ENCODE measurements at places on chromosomes 7 and 10.

GRCh38 chr10:74171625-74172024 is 20.6 kb downstream of the ADK start:
- DNase-seq = no peak

- no peak for DNase-seq
Measured at GRCh38 chr10:83539528-83540308, 599.6 kb upstream of the GHITM start.

DNA sequence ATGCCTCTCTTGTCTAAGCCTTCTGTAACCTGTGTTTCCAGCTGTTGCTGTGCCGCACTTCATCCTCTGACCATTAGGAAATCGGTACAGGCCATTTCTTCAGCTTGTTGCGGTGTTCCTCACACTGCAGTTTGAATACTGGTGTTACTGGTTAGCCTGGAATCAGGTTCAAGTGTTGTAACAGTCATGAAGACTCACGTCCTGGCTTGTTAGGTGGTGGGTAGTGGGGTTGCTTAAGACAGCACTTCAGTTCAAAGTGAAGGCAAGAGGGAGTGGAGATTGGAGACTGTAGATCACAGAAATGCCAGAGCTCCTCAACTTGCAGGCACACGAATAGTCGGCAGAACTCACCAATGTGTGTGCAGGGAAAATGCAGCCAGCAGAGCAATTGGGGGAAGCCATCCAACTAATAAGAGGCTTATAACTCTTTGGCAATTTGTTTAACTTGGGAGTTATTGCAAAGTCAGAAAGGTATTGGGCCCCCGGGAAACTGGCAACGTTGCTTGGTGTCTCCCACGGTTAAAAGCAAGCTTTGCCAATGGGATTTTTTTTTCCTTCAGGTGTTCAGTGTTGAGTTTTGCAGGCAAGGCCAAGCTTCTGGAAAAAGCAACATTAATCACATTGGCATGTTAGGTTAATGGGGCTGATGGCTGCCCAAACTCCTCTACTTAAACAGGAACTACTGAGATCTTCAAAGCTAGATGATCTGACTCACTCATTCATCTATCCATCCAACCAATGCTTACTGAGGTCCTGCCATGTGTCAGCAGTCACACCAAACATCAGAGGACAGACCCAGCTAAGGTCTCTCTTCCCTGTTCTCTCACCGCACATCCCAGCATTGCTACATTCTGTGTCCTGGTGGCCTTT is 380.9 kb downstream of the GATA3 start:
- no peak for DNase-seq

GRCh38 chr10:111705021-111705420 is 478.5 kb downstream of the GPAM start:
- DNase-seq = no peak

- DNase-seq = no peak
Measured at GRCh38 chr10:116845823-116846222, 3.5 kb upstream of the ENO4 start.

- no peak for DNase-seq
Measured at GRCh38 chr7:16657656-16658279, 11.8 kb downstream of the BZW2 start.

- DNase-seq = no peak
Measured at GRCh38 chr10:118308664-118309063, 33.5 kb downstream of the FAM204A start.

GRCh38 chr10:86849181-86849894 is 92.9 kb downstream of the BMPR1A start:
- DNase-seq = no peak

DNA sequence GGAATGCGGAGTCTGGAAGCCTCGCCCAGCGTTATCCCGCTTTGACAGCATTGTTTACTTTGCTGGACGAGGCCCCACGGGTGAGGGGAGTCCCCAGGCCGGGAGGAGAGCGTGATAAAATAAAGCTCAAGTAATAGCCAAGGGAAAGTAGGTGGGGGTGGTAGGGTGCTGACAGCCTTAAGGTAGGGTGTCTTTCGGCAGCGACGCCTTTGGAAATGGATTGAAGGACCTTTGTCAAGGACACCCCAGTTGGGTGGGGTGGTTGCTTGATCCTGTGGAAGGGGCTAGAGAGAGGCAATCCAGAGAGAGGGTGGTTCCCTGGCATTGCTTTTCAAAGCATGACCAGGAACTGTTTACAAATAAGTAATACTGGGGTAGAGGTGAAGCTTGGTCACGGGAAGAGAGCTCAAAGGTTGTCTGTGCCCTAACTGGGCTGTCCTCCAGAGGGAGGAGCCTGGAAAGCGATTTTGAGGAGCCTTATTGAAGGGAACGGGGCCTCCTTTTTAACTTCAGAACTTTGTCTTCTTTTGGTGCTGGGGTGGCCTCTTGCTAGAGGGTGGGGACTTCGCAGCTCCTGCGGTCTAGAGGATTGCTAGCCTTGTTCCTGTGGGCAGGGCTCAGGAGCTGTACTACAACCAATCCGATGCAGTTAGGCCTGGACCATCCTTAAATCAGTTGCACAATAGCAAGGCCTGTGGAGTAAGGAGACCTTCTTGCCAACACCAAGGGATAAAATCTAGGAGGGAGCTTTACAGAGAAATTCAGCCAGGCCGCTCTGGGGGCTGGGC is 1.3 kb downstream of the EIF4EBP2 start:
- no peak for DNase-seq

DNA sequence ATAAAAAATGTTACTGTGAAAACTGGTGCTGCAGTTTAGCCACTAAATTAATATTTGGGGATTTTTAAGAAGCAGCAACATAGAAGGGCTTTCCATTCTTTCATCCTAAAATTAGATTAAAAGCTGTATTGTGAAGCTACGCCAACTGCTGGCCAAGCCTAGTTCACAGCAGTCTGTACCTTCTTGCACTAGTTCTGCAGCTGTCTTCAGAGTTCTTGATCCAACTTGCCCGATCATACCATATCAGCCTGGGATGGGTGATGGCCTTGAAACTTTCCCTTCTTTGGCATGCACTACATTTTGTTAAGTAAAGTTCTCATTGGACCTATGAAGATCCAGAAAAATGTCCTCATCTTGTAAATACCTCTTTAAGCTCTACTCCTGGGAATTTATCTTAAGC is 20.3 kb upstream of the PANK1 start:
- no peak for DNase-seq

DNA sequence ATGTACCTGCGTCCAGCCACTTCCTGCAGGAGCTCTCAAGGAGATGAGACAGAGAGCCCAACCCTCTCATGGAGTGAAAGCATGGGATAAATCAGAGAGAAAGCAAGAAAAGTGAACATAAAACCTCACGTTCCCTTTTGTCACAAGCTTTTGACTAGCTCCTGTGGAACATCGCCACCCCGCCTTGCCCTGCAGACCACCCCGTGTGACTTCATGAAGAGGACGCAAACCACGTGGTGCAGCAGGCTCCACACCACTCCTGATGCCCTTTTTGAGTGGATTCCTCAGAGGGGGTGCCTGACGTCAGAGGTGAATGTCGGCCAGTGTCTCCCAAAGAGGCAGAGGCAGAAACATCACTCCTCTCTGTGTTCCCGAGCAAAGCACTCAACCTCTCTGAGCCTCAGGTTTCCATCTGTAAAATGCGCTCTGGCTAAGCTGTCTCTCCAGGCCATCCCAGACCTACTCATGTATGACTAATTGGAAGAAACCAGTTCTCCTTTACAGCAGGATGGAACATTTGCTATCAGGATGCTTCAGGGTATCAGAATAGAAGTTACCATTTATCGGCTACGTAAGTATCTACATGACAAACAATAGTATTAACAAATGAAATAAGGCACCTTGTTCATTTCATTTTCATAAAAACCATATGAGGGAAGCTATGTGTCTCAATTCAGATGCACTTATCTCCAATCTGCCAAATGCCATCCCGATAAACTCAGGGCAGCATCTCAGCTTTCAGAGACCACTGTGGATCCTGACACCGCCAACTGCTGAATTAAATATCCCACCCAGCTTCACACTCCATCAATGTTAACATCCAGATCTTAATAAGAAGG is 5.3 kb downstream of the ZNF488 start:
- no peak for DNase-seq

DNA sequence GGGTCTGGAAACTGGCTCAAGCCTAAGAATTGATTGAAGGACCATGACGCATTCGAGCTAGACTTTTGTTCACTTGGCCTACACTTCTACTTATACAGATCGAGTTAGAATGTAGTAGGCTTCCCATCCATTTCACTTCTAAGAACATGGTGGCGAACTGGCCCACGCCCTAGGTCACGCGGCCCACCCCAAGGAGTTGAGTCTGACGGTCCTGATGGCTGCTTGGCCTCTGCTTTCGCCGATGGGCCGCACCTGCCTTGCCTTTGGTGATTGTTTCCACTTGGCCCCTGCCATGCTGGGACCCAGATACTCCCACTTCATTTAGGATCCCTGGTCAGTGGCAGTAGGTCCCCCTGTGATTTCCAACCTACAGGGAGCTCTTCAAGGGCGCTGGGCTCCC is 153.6 kb downstream of the PRKAG2 start:
- DNase-seq = no peak

DNA sequence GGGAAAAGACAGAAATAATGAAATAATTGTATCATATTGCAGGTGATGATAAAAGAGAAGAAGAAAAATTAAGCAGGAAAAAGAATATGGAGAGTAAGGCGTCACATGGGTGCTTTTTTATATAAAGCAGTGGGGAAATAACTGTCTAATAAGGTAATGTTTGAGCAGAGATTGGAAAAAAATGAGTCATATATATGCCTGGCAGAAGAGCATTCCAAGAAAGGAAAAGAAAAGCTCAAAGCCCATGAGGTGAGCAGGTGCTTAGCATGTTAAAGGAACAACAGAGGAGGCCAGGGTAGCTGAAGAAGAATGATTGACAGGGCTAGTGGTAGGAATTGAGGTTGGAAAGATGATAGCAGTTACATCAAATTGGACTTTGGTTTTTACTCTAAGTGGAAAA is 739.5 kb downstream of the SORCS1 start:
- no peak for DNase-seq

DNA sequence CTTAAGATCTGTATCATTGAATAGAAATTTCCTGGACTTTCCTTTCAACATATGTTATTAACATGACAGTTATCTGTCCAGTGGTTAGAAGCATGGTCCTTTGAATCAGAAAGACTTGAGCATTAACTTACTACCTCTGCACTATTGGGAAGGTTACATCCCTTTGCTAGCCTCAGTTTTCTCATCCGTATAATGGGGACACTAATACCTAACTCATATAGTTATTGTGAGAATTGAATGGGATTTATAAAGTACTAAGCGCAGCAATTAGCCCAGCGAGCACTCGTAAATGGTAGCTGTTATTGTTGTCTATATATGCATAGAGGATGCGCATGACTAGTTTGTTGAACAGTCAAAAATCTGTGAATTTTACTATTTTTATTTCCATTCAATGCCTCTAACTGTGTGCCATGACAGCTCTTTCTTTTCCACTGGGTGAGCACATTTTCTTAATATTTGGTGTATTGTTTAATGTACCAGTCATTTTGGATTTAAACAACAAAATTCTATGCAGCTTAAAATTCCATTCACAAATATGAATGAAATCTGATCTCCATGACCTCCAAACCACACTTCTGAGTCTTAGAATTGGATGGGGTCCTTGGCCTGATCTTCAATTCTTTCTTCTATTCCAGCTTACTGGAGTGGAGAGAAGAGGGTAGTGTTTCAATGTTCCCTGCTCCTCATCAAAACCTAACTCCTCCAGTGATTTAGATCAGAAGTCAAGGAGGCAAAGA is 65.0 kb downstream of the CACNB2 start:
- DNase-seq = no peak

Data from stimulated activated CD8-positive, alpha-beta memory T cell treated with anti-CD3 and anti-CD28 coated beads, Interleukin-4, amount 100 ng/mL, for 1 hour (primary cell).